ENCODE measurements at places on chromosomes 1 and 21. TPM values are rescaled to one million over a fixed set of nuclear protein-coding genes. Genes with fewer than 3 reads are reported as not detected.

BEND5 gene
- 18.2 TPM for total RNA-seq

GRCh38 chr1:159938211-159938852 lies 7.1 kb downstream of the IGSF9 start:
- DNase-seq, result no peak

- peak; percentile 78 for DNase-seq
Measured at GRCh38 chr1:94039514-94039870, 81.5 kb downstream of the ABCA4 start.

DNA sequence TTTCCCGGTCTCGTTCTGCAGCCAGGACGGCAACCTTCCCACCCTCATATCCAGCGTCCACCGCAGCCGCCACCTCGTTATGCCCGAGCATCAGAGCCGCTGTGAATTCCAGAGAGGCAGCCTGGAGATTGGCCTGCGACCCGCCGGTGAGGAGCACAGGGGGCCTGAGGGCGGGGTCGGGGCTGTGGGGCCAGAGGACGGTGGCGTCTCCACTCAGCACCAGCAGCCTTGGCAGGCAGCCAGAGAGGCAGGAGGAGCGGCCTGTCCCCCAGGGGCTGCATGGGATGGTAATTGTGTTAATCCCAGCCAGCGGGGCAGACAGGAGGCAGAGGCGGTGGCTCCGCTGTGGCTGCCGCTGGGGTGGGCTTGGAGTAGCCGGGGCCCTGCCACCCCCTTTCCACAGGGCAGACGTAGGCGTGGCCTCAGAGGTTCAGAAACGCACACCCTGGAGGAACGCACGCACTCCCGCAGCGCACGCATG lies 12.1 kb downstream of the SAMD11 start:
- DNase-seq, result no peak

DNA sequence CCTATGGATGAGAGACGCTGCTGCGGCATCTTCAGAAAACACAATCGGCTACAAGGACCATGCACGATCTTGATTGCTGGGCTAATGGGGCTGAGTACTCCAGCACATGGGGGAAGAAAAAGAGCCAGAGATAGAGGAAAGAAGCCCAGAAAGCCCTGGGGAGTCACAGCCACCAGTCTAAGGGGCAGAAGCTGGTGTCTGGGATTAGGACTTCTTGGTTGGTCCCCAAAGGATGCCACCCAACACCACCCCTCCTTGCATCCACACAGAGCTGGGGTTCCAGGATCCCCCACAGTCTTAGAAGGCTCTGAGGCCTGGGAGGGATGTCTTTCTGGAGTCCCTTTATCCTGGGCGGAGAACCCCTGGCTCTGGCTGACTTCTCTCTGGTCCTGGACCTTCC lies 98.4 kb upstream of the TARDBP start:
- no peak for DNase-seq

PLPP3 gene
- total RNA-seq, result 21.2 TPM

DNA sequence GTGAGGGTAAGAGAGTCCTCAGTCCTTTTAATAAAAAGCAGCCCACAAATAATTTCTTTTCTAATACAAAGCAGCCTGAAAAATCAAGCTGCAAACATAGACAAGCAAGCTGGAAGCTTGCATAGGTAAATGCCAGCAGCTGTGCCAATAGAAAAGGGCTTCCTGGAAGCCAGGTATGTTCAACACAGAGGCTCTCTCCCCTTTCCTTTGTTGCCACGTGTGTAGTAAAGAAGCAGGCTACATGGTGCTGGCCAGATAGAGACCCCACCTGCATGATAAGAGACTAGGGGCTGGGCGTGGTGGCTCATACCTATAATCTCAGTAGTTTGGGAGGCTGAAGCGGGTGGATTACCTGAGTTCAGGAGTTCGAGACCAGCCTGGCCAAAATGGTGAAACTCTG lies 50.1 kb upstream of the ERRFI1 start:
- no peak for DNase-seq

DNA sequence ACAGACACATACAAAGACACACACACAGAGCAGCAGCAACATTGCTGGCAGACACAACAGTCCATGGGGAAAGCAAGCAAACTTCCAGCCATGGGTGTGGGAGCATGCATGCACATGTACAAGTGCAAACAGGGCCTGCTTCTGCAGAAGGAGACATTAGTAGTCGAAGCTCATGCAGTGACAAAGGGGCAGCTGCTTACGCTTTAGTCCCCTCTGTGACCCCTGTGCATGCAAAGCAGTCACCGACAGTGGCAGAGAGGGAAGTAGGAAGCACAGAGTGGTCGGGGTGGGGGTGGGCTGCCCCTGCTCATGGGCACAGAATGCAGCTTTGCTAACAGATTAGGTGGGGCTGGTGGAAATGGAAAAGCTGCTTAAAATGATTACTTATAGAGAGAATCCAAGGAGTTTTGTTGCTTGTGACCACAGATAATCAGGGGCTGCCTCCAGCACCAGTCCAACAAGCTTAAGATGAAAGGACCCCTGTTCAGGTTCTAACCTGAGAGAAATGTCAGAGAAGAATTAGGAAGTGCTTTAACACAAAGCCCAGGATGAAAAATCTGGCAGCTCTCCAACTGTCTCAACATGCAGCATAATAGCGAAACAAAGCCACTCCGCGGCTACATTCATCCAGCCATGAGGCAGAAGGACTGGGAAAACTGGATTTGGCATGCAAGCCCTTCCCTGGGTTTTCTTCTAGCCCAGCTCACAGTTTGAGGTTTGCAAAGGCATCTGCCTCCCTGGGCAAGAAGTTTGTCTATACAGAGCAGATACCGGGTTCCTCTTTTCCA lies 378.9 kb downstream of the KCNH1 start:
- DNase-seq, result no peak

MIA3 gene
- 57.5 TPM for total RNA-seq

DNA sequence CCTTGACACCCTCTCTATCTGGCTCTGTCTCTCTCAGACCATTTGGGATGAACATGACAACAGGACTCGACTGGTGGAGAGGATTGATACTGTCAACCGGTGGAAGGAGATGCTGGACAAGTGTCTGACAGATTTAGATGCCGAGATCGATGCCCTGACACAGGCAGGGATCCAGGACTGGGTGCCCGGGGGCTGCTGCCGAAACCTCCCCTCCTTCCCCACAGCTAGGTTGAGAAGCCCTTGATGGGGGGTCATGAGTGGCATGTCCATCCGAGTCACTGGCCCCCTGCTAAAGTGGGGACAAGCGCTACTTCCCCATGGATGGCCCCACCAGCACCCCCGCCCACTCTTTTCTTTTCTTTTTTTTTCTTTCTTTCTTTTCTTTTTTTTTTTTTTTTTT lies 1.2 kb downstream of the TEKT2 start:
- no peak for DNase-seq

- no peak for DNase-seq
Measured at GRCh38 chr1:32925403-32926162, 24.4 kb upstream of the TMEM54 start.

DNA sequence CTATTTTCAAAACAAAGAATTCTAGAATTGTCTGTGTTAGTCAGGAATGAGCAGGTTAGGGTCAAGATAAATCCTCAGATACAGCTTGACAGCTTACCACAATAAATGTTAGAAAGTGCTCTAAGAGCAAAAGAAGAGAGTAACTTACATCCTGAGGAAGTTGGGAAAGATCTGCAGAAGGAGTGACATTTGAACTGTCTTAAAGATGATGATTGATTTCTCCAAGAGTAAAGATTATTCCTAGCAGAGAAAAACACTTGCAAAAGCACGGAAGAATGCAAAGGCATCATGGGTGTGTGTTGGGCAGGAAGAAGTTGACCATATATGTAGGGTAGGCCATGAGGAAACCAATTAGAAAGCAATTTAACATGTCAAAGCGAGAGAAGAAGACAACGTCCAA lies 175.4 kb downstream of the LRRC7 start:
- DNase-seq, result no peak

- no peak for DNase-seq
Measured at GRCh38 chr1:30363031-30363430, 360.4 kb downstream of the MATN1 start.

DNA sequence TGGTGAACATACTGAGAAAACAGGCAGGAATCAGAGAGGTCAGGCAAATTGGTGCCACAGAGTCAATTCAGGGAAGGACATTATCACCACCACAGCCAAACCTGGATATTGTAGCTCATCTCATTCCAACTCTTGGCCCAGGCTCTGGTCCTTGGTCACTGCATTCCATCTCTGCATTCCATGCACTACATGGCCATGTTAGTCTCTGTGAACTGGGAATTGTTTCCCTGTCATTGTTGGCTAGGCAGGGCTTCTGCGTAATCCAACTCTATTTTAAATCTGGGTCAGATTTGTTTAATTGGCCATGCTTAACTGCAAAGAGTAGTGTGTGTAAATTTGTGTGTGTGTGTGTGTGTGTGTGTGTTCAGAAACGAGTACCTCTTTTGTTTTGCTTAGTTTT lies 837.6 kb upstream of the ADAMTS5 start:
- DNase-seq, result no peak

DNA sequence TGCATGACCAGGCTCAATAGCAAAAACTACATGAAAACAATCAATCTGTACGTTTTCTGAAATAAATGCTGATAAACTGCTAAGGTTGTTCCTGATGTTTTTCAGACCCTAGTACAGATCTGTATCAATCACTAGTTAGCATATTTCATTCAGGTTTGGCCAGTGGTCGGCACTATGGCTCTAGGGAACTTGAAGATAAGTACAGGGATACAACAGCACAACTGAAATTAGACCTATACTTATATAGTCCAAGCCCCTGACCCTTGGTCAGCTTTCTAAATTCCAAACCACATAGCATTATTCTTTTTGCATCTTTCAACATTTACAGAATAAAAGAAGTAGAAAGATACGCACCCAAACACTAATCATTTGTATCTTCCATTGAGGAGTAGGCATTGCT lies 142.7 kb downstream of the PLPPR4 start:
- no peak for DNase-seq

- no peak for DNase-seq
Measured at GRCh38 chr1:10897321-10897980, 101.0 kb upstream of the CASZ1 start.

- no peak for DNase-seq
Measured at GRCh38 chr1:14706631-14707030, 108.1 kb downstream of the KAZN start.

GRCh38 chr1:110607536-110608230 lies 1.5 kb upstream of the KCNA2 start:
- DNase-seq, result no peak

DHRS3 gene
- 0.91 TPM for total RNA-seq

C4BPA gene
- not detected for total RNA-seq

KIF14 gene
- total RNA-seq, result 22.0 TPM

TMEM81 gene
- 5.4 TPM for total RNA-seq

- no peak for DNase-seq
Measured at GRCh38 chr1:86468501-86468977, at the start of gene CLCA1. Gene CLCA1 (plus strand): TSS chr1:86468927. CDS start chr1:86468972, 45 bp downstream.

DNA sequence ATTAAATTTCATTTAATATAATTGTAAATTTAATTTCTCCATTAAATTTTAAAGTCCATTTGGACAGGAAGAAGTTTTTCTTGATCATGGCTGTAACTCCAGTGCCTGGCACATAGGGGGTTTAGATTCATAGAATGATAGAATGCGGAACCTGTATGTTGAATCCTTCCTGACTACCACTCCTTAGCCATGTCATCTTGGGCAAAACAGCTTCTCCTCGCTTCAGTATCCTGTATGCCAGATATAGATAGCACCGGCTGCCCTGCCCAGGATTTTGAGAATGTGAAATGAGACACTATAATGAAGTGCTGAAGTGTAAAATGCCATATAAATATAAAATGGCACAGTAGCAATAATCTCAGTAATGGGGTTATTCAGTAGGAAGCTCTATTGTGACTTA lies 6.4 kb downstream of the DYRK1A start:
- no peak for DNase-seq

GRCh38 chr1:117210386-117210785 lies 341 bp downstream of the VTCN1 start:
- no peak for DNase-seq

DNA sequence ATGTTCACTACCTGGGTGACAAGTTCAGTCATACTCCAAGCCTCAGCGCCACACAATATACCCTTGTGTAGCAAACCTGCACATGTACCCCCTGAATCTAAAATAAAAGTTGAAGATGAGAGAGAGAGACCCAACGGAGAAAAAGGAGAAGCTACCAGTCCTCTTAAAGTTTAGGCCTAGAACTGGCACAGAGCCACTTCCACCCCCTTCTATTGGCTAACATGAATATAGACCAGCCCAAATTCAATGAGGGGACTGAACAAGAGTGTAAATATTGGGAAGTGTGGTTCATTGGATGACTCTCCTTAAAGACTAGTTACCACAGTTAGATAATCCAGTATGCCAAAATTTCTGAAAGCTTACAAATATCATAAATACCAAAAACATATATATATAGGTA lies 139.9 kb upstream of the ATP1B1 start:
- no peak for DNase-seq

CTSE gene
- not detected for total RNA-seq

C21orf58 gene
- total RNA-seq, result 61.0 TPM

LHX8 gene
- not detected for total RNA-seq

GRCh38 chr1:20483833-20484518 lies 2.0 kb downstream of the CAMK2N1 start:
- peak; percentile 42 for DNase-seq

CXADR gene
- total RNA-seq, result 32.6 TPM

DNA sequence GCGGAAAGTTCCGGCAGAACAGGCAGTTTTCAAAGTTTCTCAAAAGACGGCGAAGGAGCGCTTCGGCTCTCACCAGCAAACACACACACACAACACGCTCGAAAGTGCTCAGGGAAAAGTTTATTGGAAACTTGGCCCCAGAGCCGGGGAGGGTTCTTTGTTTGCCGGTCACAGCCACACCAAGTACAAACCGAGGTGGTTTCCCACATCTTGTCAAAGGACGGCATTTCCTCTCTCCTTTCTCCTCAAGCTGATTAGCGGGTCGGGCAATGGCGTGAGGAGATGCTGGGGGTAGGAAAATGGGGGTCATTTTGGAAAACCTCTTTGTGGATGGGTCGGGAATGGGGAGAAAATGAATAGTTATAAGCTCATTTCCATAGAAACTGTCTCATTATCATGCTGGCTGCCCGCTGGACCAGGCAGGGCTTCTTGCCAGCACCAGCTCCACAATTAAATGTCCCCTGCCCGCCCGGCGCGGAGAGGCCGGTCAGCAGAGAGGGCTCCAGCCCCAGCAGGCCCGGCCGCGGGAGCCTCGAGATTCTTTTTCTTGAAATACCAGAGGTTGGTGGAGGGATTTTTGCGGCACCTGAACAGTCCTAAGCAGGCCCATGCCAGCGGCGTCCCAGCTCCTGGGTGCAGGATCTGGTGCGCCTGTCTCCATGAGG lies 92.3 kb downstream of the PRDM16 start:
- no peak for DNase-seq

GRCh38 chr1:156742017-156742416 lies 1.1 kb upstream of the MRPL24 start:
- DNase-seq, result no peak

EVA1B gene
- total RNA-seq, result 28.5 TPM

- no peak for DNase-seq
Measured at GRCh38 chr1:179190861-179191260, 38.6 kb downstream of the ABL2 start.

AMY1A gene
- not detected for total RNA-seq

TEKT2 gene
- total RNA-seq, result 8.4 TPM

- DNase-seq, result peak; percentile 60
Measured at GRCh38 chr1:213244664-213245091, 193.6 kb downstream of the RPS6KC1 start.

All from neural crest cell (in vitro differentiated cells).